ENCODE measurements at places on chromosomes 12 and 14.

- peak; percentile 28 for DNase-seq
Measured at GRCh38 chr14:101111620-101112290, 208.2 kb upstream of the RTL1 start.

DNA sequence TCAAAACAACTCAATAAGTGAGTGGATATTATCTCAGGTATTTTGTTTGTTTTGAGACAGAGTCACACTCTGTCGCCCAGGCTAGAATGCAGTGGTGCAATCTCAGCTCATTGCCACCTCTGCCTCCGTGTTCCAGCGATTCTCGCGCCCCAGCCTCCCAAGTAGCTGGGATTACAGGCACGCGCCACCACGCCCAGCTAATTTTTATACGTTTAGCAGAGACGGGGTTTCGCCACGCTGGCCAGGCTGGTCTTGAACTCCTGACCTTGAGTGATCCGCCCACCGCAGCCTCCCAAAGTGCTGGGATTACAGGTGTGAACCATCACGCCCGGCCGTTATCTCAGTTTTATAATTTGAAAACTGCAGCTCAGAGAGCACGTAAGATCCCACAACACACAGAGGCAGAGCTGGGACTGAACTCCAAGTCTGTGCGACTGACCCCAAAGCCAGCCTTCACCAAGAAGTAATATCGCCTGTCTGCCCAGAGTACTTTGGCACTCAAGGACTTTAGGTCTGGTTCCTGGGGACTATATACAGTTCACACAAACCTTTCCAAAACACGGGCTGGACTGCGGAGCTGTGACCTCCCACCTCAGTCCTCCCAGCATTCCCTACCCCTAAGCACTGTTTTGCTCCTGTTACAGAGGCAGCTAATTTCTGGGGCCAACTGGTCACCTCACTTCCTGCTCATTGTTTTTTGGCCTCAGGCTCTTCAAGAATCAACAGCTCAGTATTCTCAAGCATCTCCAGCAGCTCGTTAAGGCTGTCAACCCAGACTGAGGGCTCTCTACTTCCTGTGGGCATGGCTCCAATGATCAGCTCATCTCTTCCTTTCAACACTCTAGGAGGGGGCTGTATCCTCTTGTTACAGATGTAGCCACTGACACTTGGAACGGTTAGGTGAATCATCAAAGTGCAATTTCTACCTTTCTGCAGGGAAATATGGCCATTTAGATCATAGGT is 22.5 kb downstream of the TESC start:
- DNase-seq: no peak

GRCh38 chr12:57164454-57164853 is 17.0 kb upstream of the LRP1-AS start:
- no peak for DNase-seq

DNA sequence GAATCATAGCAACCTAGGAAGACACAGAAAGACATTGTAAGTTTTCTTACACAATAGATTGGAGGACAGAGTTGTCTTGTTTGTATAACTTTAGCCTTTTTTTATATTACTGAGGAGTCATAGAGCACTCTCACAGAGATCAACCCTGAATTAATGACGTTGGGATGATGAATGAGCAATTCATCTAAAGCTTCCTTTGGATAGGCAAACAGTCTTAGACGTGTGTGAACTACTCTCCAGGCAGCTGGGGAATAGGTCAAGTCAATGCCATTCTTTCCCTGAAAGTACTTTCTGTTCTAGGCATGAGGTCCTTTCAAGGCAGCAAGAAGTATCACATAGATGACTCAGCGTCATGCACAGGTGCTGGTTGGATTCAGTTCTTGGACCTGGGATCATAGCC is 369.1 kb upstream of the NOVA1 start:
- peak; percentile 1 for DNase-seq

DNA sequence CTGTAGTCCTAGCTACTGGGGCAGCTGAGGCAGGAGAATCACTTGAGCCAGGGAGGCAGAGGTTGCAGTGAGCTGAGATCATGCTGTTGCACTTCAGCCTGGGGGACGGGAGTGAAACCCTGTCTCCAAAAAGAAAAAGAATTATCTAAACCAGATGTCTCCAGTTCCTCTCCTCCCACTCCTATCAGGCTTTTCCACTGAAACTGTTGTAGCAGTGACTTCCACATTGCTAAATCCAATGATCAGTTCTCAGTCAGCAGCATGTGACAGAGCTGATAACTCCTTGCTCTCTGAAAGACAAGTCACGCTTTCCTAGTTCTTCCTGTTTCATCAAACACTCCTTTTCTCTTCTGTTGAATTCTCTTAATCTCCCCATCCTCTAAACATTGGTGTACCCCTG is 8.6 kb downstream of the SLC38A6 start:
- no peak for DNase-seq

DNA sequence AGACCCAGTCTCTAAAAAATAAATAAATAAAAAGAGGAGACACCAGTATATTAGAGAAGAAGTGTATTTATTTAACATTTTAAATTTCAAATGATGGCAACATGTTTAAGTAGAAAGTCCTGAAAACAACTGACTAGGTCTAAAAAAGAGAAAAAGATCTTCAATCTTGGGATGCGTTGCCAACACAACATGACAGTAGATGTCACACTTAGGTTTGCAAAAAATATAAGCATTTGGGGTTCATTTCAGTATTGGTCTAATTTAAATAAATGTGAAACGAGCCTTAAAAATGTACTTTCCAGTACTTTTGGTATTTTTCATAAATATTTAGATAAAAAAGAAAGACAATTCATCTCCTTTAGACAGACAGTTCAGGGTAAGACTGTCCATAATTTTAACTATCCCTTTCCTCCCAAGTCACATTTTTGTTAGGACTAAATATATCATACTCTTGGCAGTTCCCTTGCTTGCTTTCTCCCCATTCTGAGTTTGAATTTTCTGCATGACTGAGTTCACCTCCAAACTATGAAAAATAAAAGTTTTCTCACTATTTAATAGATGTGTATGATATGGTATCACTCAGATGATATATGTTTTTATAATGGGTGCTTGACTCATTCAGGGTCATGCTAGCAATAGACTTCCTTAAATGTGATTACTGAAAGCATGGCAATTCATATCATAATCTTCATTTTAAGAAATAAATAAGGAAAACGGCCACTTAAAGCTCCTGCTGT is 4.3 kb downstream of the C14orf93 start:
- DNase-seq: no peak

GRCh38 chr14:62168564-62169155 is 406.4 kb downstream of the SNAPC1 start:
- DNase-seq: no peak

DNA sequence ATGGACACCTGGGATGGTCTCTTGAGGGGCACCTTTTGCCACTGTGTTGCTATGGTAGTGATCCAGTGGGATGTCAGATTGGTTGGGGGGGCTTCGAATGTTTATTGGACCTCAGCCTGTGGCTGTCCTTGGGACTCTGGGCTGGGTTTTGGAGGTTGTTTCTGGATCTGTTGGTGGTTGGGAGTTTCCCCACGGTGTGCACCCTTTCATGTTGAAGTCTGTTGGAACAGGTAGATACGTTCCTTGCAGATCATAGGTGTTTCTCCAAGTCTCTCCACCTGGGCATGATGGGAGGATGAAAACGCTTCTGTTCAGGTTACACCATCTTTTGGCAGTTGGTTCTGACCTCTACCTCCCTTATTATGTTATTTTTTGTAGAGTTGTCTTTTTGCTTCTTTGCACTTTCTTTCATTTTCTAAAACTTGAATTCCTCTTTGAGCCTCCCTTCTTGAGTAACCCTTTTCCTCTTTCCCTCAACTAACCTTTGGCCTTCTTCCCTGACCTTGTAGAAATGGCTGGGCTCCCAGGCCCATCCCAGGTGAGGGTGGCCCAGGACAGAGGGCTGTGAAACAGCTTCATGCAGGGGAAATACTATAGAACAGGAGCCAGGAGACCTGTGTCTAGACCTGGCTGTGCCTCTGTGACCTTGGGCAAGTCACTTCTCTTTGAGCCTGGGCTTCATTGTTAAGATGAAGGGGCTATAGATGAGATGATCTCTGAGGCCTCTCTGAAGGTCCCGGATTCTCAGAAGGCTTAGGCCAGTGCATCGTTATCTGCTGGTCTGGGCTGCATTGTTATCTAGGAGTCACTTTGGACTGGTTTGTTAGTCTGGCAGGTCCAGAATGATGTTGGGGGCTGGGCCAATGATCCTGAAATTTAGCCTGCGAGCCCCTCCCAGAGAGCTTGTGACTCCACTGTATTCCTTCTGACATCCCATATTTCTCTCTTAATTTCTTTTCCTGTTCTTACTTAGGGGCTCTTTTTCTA is 2.0 kb downstream of the ATN1 start:
- no peak for DNase-seq

DNA sequence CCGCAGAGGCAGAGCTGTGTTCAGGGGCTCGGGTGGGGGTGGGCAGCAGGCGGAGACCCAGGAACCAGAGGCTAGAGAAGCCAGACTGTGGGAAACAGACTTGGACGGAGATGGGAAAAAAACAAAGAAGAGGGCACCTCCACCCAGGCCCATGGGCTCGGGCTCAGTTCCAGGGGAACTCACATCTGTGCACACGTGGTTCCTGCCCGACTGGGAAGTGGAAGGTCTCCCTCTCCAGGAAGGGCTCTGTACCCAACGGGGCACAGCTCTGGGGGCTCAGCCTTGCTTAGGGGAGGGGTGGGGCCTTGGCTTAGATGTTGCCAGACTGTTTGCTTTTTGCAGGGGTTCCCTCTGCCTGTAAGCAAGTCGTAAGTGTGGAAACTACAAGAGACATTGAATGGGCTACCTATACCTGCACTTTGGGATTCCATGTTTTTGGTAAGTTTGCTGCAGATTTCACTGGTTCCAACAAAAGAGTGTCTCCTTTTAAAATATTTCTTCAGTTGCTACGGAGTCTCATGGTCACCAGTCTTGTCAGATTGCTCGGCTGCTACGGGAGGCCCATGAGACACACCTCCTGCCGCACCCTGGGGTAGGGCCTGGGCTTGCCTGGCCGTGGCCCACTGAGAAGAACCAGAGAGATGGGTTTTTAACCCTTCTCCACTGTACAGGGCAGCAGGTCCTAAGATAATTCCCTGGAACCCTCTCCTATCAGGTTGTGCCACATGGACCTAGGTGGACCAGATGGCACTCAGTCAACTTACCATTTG is 127.6 kb upstream of the EVL start:
- no peak for DNase-seq
